ENCODE measurements at places on chromosomes 12 and 14.

- DNase-seq, result no peak
These were observed 41.3 kb upstream of the PNMA1 start for GRCh38 chr14:73755434-73756014.

- no peak for DNase-seq
These were observed 616.3 kb upstream of the TMEM132C start for GRCh38 chr12:127650626-127651025.

GRCh38 chr14:40221428-40221827, 789.2 kb upstream of the FBXO33 start:
- DNase-seq, result no peak

GRCh38 chr12:89370421-89370831, 18.1 kb upstream of the DUSP6 start:
- peak; percentile 60 for DNase-seq

GRCh38 chr12:57723630-57723962, 14.9 kb downstream of the AGAP2 start:
- DNase-seq, result no peak

GRCh38 chr14:96274543-96274942, 18.5 kb downstream of the BDKRB1 start:
- no peak for DNase-seq

DNA sequence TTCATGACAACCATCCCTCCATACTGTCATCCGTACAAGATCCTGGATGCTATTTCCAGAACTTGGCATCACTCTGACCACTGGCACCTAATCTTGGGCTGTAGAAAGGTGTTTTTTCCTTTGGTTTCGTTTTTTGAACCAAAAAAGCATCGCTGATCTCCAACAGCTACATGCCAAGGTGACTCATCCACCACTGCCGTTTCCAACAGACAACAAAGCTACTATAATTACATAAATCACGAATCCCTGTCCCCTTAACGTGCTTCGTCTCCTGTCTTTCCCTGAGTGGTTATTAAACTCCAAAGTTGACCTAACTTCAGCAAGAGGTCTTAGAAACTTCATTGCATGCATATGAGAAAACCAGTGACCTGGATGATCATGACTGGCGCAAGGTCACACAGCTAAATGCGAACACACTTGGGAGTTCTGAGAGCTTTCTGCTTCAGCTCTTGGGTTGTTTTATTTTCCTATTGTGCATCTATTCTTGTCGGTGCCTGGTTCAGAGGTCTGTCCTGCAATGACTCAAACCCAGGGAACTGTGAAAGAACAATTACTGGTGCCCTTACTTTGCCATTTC, 99.9 kb downstream of the PPM1H start:
- DNase-seq, result no peak

GRCh38 chr14:78592616-78593219, 422.5 kb downstream of the NRXN3 start:
- no peak for DNase-seq

GRCh38 chr12:132783917-132784531, 22.4 kb upstream of the ANKLE2 start:
- DNase-seq, result no peak

GRCh38 chr12:81499809-81500208, 259.3 kb downstream of the PPFIA2 start:
- DNase-seq, result no peak

GRCh38 chr14:77457115-77457521, 283 bp downstream of the VIPAS39 start:
- DNase-seq, result no peak

- DNase-seq, result no peak
These were observed 52.6 kb downstream of the DIP2B start for GRCh38 chr12:50557421-50557820.
